ENCODE measurements at places on chromosomes 6 and 20. TPM values are rescaled to one million over a fixed set of nuclear protein-coding genes. Genes with fewer than 3 reads are reported as not detected.

The CCN6 gene
- polyA plus RNA-seq: 0.55 TPM

The TFAP2D gene
- not detected for polyA plus RNA-seq

The PPP1R11 gene
- 57.6 TPM for polyA plus RNA-seq

- DNase-seq: no peak
Measured at GRCh38 chr20:41870869-41871462, 252.8 kb upstream of the CHD6 start.

Measured in left lung (tissue), 14 donors.